Right lobe of liver (tissue), 6 donors: ENCODE measurements at places on chromosomes 7 and 10. TPM values are rescaled to one million over a fixed set of nuclear protein-coding genes. Genes with fewer than 3 reads are reported as not detected.

- DNase-seq: no peak
These were observed 235.2 kb downstream of the POU6F2 start for GRCh38 chr7:39212876-39213275.

DNA sequence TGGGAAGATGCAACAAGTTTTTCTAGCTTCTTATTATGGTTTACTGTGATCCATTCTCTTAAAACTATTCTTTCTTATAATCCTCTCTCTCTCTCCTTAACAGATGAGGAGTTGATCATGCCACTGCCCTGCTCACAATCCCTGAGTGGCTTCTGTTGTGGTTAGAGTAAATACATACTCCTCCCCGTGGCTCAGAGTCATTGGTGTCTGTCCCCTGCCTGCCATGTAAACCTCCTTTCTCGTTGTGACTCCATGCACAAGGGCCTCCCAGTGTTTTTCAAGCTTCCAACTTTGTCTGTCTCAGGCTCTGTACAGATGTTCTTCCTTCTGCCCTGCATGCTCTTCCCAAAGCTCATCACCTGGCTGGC, 20.4 kb downstream of the CCNY start:
- no peak for DNase-seq

Gene HHEX
- total RNA-seq: 29.3 TPM

- no peak for DNase-seq
These were observed 145.2 kb upstream of the KLF14 start for GRCh38 chr7:130879191-130879590.

Gene RAMP3
- 9.4 TPM for total RNA-seq

- no peak for DNase-seq
These were observed 1.8 kb upstream of the GALNT17 start for GRCh38 chr7:71130031-71130679.

DNA sequence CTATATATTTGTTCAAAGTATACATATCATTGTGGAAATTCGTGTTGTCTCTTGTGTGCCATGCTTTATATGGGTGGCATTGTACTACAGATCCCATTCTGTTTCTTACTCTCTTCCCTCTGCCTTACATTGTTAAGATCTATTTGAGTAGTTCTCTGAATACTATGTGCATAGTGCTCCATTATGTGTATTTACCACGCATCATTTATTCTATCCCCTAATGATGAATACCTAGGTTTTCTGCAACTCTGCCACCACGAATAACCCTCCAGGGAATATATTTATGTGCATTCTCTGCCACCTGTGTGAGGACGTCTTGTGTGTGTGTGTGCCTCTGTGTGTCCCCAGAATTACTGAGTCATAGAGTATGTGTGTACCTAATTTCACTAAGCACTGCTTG, 431.2 kb upstream of the C7orf33 start:
- no peak for DNase-seq

GRCh38 chr7:125450749-125451148, 521.1 kb upstream of the POT1 start:
- no peak for DNase-seq

- no peak for DNase-seq
These were observed 7.6 kb upstream of the DEPP1 start for GRCh38 chr10:44986179-44986578.

GRCh38 chr10:14507176-14507575, 176.5 kb upstream of the FRMD4A start:
- DNase-seq: no peak

DNA sequence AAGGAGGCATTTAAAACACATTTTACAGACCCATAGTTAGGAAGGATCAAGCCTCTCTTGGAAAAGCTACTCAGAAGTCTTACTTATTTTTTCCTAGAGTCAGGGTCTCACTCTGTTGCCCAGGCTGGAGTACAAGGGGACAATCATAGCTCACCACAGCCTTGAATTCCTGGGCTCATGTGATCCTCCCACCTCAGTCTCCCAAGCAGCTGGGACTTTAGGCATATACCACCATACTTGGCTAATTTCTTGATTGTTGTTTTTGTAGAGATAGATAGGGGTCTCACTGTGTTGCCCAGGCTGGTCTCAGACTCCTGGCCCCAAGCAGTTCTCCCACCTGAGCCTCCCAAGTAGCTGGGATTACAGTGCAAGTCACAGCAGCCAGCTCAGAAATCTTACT, 354.7 kb upstream of the GALNT17 start:
- no peak for DNase-seq
